Calu3 (cell line): ENCODE measurements at places on chromosomes 1 and 21. TPM values are rescaled to one million over a fixed set of nuclear protein-coding genes. Genes with fewer than 3 reads are reported as not detected.

WNT9A gene
- total RNA-seq = 0.24 and 0.37 TPM in 2 replicates

MYOM3 gene
- total RNA-seq = 0.42 and 1.0 TPM in 2 replicates

CR1L gene
- total RNA-seq = not detected in 2 replicates

MAGOH gene
- 61.9 and 70.2 TPM in 2 replicates for total RNA-seq

TNFRSF8 gene
- not detected in 2 replicates for total RNA-seq

OR4F29 gene
- total RNA-seq = not detected in 2 replicates

CNKSR1 gene
- 28.1 and 30.6 TPM in 2 replicates for total RNA-seq

MYOG gene
- total RNA-seq = not detected in 2 replicates

DNA sequence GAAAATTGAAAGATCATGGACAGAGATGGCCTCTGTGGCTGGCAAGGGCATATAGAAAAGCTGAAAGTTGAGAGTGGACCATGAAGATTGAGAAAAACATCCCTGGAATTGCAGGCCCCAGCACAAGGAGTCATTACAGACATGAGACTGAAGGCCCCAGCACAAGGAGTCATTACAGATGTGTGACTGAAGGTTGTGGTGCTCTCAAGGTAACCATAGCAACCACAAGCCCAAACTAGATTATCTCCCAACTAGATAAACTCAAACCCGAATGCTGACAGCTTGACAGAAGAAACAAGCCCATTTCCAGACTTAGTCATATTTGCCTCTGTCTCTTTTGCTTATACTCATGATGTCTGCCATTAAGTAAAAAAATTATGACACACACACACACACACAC is 1252.1 kb upstream of the ADGRL4 start:
- no peak for DNase-seq

DNA sequence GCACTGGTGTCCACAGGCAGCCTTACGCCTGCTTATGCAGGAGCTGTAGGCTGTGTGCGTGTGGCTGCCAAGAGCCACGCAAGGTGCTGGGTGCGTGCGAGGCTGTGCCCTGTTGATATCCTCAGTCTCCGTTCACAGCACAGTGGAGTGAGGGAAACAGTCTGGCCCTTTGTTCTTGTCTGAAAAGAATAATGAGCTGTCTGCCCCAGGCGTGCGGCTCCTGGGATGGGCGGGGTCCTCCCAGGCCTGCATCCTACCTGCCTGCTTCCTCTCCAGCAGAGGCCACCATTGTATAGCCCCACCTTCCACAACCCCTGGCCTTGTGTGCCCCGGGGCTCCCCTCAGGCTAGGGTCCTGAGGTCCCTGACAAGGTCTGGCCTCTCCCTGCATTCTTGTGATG is 47.0 kb upstream of the KDM4A start:
- no peak for DNase-seq

DNA sequence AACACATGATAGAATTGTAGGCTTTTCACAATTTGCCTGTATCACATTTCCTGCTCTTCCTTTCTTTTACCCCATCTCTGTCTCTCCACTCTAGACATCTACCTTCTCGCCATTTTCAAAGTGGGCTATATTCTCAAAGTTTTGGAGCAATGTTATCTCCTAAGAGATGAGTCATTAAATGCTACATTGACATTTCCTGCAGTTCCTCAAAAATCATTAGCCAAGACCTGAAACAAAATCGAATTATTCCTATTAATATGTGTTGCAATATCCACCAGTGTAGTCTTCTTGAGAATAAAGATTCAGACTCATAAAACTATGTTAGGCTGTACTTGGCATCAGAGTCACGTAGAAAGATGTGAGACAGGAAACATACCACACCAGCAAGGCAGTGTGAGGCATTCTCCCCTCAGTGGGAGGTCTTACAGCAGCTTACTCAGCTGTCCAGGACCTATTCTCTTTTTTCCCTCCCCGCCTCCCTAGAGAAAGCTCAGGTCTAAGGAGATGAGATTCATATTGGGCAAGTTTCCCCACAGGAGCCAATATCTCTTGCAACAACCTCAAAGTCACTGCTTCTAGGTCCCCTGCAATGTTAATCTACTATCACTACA is 38.8 kb downstream of the FRRS1 start:
- DNase-seq = no peak

GRCh38 chr1:100080331-100080730 is 52.4 kb downstream of the SASS6 start:
- DNase-seq = no peak

- DNase-seq = no peak
Measured at GRCh38 chr1:9852410-9853248, 28.9 kb upstream of the CLSTN1 start.

DNA sequence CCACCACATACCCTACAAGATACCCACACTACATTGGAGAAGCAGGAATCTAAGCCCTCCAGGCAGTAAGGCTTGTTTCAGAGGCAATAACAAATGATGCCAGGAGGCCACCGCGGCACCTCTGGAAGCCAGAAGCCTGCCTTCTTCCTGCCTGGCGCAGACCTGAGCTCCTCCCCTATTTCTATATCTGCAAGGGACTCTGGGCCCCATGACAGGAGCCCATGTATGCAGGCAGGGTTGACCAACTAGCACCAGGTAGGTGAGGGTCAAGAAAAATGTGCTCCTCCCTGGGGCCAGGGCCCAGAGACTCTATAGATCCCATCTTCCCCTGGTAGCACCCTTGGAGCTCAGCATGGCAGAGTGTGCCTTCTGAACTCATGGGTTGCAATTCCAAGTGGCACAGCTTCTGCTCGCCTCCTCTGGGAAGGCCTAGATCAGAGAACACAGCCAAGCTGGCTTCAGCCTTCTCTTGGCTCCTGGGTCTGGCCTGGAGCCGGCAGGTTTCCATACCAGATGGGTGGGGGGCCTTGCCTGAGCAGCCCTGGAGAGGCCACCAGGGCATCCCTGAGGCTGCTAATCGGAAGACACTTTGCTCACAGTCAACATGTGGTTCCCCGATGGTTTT is 85.1 kb downstream of the STUM start:
- DNase-seq = no peak

DNA sequence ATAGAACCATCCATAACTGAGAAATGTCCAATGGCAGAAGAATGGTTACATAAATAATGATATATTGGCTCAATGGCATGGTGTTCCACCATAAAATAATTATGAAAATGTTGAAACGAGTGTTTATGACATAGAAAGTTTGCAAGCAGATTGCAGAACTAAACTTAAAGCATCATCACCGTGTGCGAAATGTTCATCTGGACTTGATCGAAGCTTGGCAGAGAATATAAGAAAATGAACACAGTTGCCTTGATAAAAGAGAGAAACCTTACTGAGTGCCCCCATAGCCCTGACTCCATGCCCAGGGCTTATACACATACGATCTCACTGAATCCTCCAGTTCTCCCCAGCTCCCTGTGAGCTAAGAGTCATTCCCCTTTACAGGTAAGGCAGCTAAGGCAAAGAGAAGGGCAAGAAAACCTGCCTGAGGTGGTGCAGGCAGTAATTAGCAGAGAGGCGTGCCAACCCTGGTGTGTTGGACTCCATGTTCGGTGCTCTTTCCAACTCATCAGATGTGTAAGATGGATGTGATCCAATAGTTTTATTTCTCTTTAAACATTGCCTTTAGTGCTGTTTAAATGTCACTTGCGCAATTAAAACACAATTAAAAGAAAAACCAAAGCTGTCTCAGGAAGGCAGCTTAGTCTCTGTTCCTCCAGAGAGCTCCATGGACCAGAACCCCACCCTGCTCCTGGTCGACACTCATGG is 21.8 kb upstream of the SPOCD1 start:
- DNase-seq = no peak

DNA sequence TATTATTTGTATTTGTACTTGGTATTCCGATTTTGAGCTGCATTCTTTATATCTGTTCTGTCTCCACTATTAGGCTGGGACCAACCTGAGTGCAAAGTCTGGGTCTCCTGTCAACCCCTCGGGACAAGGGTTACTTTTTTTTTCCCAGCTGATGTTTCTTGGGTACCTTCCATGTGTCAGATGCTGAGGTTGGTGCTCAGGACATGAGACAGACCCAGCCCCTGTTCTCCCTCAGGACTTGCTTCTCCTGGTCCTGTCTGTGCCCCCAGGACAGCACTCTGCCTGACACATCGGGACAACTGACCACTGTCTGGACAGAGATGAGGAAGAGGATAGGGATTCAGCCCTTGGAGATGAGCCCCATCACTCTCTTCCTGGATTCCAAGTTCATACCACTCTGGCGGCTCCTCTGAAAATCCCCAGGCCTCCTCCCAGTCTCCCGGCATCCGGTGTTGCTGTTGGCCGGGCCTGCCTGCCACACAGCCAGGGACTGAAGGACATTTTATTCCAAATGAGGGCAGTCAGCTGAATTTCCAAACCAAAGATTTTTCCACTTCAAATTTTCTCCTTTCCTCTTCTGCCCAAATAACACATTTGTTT is 55.6 kb upstream of the FMOD start:
- no peak for DNase-seq

- DNase-seq = peak; percentile 40
Measured at GRCh38 chr1:42334240-42335049, 590 bp downstream of the FOXJ3 start.

DNA sequence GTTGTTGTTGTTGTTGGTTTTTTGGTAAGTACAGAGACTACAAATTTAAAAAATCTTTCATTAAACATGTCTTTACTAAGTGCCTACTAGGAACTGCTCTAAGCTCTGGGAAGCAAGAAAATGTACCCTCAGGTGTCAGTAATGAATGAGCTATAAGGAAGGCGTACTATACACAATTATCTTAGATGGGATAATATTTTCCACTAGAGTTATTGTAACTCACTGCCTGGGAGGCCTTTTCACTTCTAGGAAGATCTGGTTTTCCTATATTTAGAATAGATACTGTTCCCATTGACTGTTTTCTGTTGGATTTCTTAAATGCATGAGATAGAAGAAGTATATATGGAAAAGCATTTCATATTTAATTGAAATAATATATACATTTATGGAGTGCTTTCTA is 19.6 kb downstream of the CLIC4 start:
- no peak for DNase-seq

DNA sequence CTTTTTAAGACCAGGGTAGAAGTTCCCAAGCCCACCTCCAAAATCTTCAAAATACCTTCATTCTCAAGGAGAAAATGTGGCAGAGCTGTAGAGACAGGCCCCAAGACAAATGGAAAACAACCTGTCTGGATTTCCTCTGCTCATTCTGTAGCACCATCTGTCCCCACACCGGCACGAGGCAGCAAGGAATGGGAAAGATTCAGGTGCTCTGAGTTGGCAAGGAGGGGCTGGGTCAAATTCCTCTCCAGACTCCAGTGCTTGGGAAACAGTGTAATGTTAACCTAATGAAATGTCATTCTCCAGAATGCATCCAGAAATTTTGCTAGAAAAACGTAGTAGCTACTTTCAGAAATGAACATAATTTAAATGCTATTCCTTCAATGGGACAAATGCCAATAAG is 9.3 kb downstream of the PABPC4 start:
- no peak for DNase-seq
